ENCODE measurements at places on chromosomes 7 and 10.
A peak's percentile ranks its signal among the peaks of the same experiment; 100 is the strongest.

- no peak for DNase-seq
Measured at GRCh38 chr10:86203162-86203905, 163.3 kb downstream of the GRID1 start.

- no peak for DNase-seq
Measured at GRCh38 chr10:78923647-78924318, 145.0 kb upstream of the ZMIZ1 start.

- DNase-seq, result no peak
Measured at GRCh38 chr10:118729641-118730258, 25.0 kb downstream of the CACUL1 start.

DNA sequence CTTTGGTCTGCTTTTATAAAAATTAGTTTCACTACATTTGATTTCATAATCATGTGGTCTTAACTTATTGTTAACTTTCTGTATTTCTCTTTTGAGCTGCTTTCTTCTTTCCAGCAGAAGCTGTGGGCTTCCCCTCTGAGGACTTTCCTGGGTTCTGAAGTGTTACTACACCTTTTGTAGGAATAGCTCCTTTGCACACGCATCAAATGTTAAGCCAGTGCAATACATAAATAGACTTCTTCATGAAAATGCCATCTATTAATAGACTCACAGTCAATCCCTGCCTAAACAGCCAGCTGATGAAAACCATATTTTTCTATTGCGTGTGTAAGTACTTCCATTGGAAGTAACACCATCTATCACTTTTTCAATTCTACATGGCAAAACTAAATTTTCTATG, 1.5 kb downstream of the ABCB4 start:
- no peak for DNase-seq

DNA sequence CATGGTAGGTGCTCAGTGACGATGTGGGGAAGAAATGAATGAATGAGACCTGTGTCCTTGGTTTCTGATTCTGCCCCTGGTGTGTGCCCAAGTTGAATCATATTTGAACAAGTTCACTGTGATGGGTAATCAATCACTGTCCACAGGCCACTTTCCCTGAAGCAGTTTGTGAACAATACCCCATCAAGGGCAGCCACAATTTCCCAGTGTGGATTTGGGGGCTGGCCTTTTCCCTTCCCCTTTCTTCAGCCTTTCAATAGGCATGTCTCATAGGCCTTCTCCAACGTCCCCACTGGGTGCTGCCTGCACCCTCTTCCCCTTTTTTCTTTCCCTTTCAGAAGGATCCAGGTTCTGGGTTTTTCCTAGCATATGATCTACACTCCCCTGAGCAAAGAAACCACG, 64.7 kb downstream of the CREB5 start:
- no peak for DNase-seq

DNA sequence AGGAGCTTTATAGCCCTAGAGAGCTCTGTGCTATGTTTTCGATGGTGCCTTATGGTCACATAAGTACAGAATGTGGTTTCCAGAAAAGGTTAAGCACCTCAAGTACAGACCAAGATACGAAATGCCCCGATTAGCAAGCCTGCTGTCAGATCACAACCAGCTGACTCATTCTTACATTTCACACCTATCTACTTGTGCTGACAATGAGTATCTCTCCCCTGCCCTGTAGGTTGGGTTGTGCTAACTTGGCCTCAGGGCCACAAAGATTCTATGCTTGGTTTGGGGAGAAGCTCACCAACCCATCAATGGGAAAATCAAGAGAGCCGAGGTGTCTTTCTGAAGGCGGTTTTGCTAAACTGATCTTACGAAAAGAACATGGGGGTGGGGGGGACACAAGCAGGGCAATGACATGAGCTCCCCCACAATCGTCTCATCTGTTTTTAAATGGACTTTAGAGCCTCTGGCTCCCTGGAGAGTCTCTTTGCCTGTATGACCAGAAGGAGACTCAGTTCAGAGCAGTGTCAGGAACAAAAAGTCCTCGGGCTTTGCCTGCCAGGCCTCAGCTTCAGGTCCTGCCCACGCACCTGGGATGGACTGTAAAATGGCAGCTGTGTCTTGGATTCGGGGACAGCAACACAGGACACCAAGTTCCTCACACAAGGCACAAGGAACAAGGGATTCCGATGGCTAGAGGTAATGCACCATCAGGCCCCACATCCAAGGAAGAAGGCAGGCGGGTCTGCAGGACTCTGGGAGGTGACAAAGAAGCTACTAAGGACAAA, 55.1 kb downstream of the FAM53B start:
- DNase-seq, result peak; percentile 77

DNA sequence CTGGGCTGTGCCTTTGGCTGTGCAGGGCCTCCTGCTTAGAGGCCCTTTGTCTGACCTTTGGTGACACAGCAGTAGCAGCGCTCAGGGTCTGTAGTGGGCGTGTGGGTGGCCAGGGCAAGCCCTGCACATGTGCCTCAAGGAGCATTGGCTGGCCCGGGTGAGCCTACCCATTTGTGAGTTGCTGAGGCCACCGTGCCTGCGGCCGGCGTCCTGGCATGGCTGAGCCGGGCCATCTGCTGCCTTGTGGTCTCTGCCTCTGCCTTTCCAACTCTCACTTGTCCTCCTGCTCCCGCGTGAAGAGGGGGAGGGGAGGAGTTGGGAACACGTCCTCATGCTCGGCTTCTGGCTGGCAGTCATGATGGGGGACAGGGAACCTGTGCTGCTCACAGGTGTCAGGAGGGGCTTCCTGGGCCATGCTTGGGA, 9.2 kb upstream of the ORAI2 start:
- DNase-seq, result no peak

DNA sequence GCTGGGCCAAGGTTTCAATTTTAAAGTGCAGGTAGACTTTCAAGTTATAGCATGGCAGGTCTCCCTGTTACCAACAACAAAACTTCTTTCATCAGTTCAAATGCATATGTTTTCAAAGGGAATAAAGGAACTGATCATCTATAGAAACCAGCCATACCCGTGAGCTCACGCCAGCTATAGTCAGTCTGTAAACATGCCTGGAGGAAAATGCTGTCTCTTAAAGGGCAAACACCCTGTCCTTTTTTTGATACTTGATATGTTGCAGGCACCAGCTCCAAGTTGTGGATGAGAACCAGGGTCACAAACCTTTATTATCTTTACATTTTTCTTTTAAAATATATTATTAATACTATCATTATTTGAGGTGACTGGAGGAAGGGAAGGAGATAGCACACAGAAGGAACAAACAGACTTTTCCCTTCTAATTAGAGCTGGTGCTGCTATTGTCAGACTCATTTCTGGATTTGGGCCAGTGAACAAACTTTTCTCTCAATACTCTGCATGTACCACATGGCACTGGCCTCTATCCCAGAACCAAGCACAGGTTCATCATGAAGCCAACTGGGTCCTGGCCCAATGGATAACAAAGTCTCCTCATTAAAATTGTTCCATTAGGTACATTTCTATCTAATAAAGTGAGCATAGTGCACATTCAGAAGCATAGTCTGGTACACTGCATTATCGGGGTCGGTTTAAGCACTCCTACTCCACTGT, 1102.4 kb downstream of the SORCS3 start:
- no peak for DNase-seq

GRCh38 chr7:106367018-106367420, 82.2 kb upstream of the NAMPT start:
- no peak for DNase-seq

DNA sequence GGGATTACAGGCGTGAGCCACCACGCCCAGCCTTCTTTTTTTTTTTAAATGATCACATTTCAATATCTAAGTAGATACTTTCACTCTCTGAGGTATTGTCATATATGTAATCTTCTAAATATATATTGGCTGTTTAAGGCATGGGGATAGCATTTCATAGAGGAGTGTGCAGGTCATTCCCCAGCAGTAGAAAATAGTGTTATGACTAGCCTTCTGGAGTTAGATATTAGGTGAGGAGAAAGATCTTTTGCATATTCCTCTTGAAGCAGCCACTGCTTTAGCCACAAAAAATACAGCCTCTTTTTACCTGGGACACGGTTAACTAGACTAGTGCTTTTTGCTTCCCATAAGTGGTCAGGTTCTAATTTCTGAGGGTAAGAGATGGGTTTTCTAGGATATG, 28.9 kb downstream of the ADD3 start:
- no peak for DNase-seq

- DNase-seq, result no peak
Measured at GRCh38 chr7:76072243-76073148, 24.6 kb downstream of the MDH2 start.

Measured in activated naive CD4-positive, alpha-beta T cell treated with Interleukin-2 at 50 U/mL for 16 hours (primary cell).